ENCODE measurements at places on chromosomes 16 and 17.

- no peak for DNase-seq
These were observed 14.7 kb downstream of the C1QTNF1 start for GRCh38 chr17:79038545-79039135.

- no peak for DNase-seq
These were observed 17.0 kb upstream of the EXOC7 start for GRCh38 chr17:76120658-76121008.

DNA sequence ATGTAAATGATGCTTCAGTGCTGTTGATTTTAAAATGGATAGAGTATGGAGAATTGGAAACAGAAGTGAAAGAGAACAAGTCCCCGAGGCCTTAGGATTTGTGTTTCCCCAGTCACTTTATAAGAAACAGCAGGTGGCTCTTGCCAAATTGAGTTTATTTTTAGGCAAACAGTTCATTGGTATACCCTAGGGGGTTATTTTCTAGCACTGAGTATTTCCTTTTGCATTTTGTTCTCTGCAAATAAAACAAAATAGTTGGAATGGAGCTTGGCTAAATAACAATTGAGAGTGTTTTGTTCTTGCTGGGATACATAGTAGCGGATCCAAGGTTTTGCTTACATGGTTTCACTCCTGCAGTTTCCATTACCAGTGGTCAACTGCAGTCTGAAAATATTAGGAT, 591.1 kb upstream of the C16orf82 start:
- no peak for DNase-seq

GRCh38 chr16:68310437-68310773, 341 bp downstream of the SLC7A6OS start:
- DNase-seq: no peak

DNA sequence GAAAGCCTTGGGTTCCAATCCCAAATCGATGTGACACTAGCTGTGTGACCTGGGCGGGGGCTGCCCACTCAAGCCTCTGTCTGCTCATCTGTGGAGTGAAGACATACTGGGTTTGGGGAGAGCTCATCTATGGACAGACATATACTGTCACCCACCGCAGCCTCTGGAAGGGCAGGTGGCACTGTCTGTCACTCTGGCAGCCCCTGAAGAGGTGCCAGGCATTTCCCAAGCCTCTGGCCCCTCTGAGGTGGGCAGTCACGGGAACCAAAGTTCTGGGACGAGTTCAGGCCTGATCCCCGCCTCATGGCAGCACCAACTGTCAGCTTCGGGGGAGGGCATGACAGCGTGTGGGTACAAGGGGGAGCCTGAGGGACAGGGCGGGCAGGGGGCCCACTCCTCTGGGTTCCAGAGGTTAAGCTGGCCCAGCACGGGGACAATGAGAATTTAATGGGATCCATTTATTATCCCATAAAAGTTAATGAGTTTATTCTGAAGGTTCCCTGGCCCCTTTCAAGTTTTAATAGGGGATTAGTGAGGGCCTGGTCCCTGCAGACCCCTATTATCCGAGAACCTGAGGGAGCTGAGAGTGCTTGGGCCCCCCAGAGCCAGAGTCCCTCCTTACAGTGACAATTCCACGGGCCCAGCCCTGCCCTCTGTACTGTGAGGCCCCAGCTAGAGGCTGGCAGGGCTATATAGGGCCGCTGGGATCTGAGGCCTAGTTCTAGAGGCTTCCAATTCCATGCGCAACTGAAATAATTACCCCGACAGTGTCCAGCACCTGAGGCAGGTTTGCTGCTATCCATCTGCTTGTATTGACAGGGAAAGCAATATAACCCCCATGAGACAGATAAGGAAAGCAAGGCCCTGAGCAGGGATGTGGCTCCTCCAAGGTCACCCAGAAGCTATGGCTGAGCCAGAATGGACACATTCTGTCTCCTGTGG, 18.8 kb downstream of the SEZ6 start:
- no peak for DNase-seq

GRCh38 chr17:39197380-39198185, at the start of gene CACNB1:
TSS of gene CACNB1 (minus strand) at chr17:39197669. CDS start at chr17:39197495, 174 bp downstream.
- peak; percentile 49 for DNase-seq

DNA sequence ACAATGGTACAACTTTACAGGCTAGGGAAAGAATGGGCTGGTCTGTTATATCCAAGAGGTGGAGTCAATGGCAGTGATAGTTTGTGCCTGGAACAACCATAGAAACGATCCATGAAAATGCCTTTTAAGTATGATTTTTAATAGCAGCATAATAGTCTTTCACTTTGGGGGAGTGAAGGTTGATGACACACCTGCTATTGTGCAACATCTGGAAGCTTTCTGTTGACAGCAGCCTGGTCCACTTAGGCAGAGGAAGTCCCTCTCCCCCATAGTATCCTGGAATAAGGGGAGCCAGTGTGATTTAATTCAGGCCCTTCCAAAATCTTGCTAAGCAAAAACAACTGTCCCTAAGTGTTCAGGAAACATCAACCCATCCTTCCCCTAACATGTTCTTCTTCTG, 56.3 kb upstream of the HS3ST4 start:
- DNase-seq: no peak

DNA sequence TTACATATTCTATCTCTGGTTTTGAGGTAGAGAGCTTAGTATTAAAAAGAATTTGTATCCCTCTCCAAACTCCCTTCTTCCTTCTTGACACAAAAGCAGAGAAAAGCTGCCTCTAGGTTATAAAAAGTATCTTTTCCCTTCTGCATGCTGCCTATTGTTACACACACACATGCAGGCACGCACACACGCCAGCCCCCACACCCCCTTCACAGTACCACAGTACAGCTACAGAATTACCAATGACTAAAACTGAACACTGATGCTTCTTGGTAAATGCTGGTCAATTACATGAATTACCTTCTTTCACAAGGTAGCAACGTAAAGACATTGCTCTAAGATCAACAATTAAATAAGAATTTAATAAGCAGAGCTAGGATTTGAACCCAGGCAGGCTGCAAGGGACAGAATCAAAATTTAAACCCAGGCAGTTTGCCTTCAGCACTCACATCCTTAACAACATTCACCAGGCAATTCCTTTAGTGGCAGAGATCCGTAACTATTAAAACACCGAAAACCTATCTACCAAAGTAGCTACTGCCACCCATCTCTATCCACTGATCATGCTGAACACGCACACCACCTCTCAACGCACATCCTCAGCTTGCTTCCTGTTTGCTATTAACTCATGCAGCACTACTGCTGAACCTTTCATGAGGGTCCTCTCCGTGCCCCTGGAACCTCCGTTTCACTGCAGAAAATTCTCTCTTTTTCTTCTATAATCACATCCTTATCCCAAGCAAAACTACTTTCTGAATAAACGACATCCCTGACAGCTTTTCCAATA, 37.8 kb downstream of the YWHAE start:
- no peak for DNase-seq

- no peak for DNase-seq
These were observed 1417.9 kb upstream of the GOT2 start for GRCh38 chr16:60151987-60152386.

- no peak for DNase-seq
These were observed 339.0 kb downstream of the TMEM114 start for GRCh38 chr16:8251298-8251697.

- DNase-seq: no peak
These were observed 245.2 kb downstream of the XYLT1 start for GRCh38 chr16:17225541-17225940.

DNA sequence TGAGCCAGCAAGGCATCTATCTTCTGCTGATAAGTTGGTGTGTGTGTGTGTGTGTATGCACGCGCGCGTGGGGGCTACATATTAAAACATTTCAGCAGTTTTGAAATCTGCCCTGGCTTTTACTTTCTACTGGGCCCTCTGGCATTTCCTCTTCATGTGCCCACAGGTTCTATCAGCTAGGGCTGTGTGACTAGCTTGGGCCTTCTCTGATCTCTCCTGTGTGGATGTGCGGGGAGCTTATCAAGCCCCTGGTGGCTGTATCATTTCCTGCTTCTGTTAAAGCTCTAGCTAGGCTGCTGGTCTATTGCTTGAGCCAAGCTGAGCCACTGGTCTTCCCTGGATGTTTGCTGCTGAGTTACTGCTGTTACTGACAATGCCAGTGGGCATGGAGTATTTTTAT, 132.5 kb downstream of the AATF start:
- DNase-seq: no peak

Measured in stimulated activated CD4-positive, alpha-beta T cell treated with anti-CD3 and anti-CD28 coated beads, Interleukin-2, amount 100 ng/mL, for 4 hours (primary cell).